Lower lobe of right lung (tissue), 2 donors: ENCODE measurements at places on chromosomes 3 and 15. TPM values are rescaled to one million over a fixed set of nuclear protein-coding genes. Genes with fewer than 3 reads are reported as not detected.

DNA sequence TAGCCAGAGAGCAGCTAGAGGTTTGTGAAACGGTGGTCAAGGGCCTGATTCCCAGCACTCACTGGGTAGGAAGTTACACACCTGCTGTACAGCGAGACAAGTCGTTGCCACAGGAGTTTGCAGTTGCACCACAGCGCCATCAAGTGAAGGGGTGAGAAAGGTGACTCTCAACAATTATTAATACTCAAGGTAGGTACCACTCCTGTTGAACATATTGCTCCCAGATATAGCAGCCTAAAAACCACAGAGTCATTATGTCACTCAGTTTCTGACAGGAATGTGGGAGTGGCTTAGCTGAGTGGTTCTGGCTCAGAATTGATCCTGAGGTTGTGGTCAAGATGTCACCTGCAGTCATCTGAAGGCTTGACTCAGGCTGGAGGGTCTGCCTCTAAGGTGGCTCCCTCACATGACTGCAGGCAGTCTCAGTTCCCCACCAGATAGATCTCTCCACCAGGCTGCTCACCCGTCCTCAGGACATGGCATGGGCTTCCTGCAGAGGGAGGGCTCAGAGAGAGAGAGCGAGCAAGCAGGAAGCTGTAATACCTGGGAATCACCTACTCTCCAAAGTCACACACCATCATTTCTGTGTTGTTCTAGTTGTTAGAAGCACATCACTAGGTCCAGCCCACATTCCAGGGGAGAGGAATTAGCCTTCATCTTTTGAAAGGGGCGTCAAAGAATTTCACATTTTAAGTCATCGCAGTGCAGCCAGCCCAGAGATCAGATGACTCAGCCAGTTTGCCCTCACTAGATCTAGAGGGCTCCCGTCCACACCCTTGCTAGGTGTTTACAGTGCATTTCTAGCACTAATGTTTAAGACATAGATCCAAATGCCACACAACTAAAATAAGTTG is 17.0 kb upstream of the ANO10 start:
- H3K27me3 ChIP-seq, result no peaks in the 10 kb centered on the region
- no peaks in the 10 kb centered on the region for H3K36me3 ChIP-seq
- peak; percentile 60 for DNase-seq
- H3K4me1 ChIP-seq, result peaks cover 9% of the 10 kb centered on the region
- no peak overlapping the region for H3K27ac ChIP-seq

- peaks cover 22% of the 10 kb centered on the region for H3K4me1 ChIP-seq
- DNase-seq, result peak; percentile 72
- no peaks in the 10 kb centered on the region for H3K27me3 ChIP-seq
- H3K36me3 ChIP-seq, result no peaks in the 10 kb centered on the region
- no peak overlapping the region for H3K27ac ChIP-seq
Measured at GRCh38 chr15:52466134-52466701, 62.5 kb downstream of the MYO5A start.

DNA sequence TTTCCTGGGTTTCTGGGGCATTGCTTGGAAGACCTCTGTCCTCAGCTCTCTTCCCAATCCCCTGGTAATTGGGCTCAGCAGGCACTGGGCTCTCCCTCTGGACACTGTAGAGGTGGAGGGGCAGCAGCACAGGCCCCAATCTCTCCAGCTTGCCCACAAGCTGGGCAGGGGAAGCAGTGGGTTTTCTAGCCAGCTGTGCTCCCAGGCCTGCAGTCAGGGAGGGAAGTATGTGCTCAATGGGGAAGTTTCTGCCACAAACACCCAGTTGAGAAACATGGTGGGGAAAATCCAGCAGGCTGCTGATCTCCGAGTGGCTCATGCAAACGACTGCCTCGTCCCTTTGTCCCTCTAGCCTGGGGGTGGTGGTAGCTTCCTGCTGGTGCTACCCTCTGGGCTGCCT is 12.8 kb upstream of the RFT1 start:
- no peak overlapping the region for H3K27ac ChIP-seq
- no peaks in the 10 kb centered on the region for H3K36me3 ChIP-seq
- no peak for DNase-seq
- peaks cover 36% of the 10 kb centered on the region for H3K4me1 ChIP-seq
- H3K27me3 ChIP-seq, result no peaks in the 10 kb centered on the region

DNA sequence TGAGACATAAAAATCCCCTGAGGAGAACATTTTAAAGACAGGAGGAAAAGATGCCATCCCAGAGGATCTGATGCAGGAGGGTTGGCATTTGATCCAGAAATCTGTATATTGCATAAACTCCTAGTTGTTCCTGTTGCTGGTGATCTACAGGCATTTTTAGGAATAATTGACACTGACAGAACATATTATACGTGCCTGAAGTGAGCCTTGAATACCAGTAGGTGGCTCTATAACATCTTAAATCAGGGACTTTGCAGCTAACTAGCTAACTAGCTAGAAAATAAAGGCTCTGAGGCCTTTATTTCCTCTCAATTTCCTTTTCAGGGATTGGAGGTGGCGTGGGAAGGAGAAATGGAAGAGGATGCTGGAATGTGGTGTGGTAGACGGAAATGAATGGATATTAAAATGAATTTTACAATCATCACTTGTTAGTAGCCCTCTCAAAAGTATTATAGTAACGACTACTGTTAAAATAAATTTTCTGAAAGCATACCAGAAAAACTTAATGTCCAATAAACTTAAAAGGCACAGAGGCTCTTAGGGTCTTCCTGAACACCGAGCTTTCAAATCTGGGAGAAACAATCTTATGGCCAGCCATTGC is 73.8 kb upstream of the ZBED2 start:
- H3K4me1 ChIP-seq, result peaks cover 19% of the 10 kb centered on the region
- no peak for DNase-seq
- H3K36me3 ChIP-seq, result no peaks in the 10 kb centered on the region
- no peak overlapping the region for H3K27ac ChIP-seq
- no peaks in the 10 kb centered on the region for H3K27me3 ChIP-seq

GRCh38 chr3:72890166-72890925 is 2.5 kb downstream of the GXYLT2 start:
- peaks cover 26% of the 10 kb centered on the region for H3K4me1 ChIP-seq
- no peaks in the 10 kb centered on the region for H3K36me3 ChIP-seq
- H3K4me3 ChIP-seq, result no peak overlapping the region
- peaks cover 23% of the 10 kb centered on the region for H3K27me3 ChIP-seq
- no peak for DNase-seq
- H3K27ac ChIP-seq, result peak overlapping the region; percentile 55

DNA sequence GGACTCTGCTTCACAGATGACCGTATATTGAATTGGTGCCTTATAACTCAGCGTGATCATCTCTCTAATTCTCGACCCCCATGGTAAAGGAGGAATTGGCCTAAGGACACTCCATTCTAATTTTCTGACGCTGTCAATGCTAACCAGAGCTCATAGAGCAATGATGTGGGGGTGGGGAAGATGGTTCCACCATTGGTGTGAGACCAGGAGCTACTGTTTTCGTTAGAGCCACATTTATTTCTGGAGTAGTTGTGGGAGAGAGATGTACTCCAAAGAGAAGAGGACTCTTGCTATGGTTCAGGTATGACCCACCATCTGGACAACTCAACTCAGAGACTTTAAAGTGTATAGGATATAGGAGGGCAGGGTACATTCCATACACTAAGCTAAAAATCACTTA is 16.3 kb downstream of the ZBTB38 start:
- no peak for DNase-seq
- peak overlapping the region; percentile 35 for H3K4me3 ChIP-seq
- peaks cover 6% of the 10 kb centered on the region for H3K36me3 ChIP-seq
- no peaks in the 10 kb centered on the region for H3K27me3 ChIP-seq
- no peak overlapping the region for H3K27ac ChIP-seq
- H3K4me1 ChIP-seq, result peaks cover 14% of the 10 kb centered on the region

GRCh38 chr3:133206921-133207320 is 168.7 kb downstream of the TMEM108 start:
- no peaks in the 10 kb centered on the region for H3K36me3 ChIP-seq
- H3K27me3 ChIP-seq, result no peaks in the 10 kb centered on the region
- H3K27ac ChIP-seq, result no peak overlapping the region

DNA sequence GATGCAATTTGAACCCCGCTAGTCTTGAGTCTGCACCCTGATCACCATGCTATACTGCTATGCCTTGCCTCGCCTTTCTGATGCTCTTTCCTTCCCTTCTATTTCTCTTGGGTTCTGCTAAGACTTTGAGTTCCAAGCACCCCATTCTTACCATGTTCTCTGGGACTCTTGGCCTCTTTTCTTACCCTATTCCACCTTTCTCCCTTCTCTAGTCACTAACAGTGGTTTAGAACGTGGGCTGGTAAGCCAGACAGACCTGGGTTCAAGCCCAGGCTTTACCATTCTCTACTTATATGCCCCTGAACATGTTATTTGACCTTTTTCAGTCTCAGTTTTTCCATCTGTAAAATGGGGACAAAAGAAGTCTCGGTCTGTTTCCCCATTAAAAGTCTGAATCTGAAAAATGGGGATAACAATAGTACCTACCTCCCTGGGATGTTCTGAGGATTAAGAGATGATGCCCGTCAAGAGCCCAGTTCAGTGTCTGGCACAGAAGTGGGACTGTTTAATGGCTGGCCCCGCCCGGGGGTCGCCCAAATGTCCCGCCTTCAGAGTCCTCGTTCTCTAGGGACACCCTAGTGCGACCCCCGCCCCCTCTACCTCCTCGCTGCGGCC is 376 bp downstream of the TADA3 start:
- H3K27me3 ChIP-seq, result no peaks in the 10 kb centered on the region
- DNase-seq, result no peak
- H3K4me1 ChIP-seq, result peaks cover 45% of the 10 kb centered on the region
- H3K36me3 ChIP-seq, result peaks cover 71% of the 10 kb centered on the region
- peak overlapping the region; percentile 100 for H3K4me3 ChIP-seq

ATP13A5 gene
- 2.0 TPM for total RNA-seq

ATP10A gene
- 43.5 TPM for total RNA-seq

CAMP gene
- 2.3 TPM for total RNA-seq

RETNLB gene
- total RNA-seq, result not detected

SNTN gene
- total RNA-seq, result 12.8 TPM
